NCI-H510A (cell line): ENCODE measurements at places on chromosomes 2 and 18.

DNA sequence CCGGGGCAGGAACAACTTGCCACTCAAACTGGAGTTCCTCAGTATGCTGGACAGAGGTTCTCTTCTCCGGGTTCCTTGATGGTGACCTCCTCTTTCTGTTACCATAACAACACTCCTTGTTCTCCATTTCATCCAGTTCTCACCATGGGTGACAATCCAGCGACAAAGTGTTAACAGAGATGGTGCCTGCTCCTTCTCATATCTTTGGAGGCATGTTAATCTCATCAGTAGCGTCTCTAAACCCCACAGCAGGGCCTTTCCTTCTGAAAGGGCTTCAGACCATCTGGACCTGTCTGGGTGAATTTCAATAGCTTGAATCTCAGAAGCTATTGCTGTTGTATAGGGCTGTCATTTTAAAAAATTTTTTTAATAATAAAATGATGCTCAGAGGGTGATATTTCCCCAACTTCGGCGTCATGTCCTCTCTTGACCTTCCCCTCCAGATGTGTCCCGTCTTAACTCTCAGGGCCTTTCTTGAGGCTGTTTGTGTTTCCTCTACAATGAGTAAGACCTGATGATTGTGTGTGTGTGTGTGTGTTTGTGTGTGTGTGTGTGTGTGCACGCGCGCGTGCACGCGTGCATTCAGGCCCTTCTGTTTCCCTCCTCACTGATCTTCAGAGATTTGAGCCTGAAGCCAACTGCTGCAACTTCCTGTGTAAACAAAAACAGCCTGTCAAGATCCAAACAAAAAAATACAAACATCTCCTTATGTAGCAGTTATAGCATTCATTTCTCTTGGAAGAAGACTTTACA lies 24.3 kb upstream of the CETN1 start:
- DNase-seq: no peak

DNA sequence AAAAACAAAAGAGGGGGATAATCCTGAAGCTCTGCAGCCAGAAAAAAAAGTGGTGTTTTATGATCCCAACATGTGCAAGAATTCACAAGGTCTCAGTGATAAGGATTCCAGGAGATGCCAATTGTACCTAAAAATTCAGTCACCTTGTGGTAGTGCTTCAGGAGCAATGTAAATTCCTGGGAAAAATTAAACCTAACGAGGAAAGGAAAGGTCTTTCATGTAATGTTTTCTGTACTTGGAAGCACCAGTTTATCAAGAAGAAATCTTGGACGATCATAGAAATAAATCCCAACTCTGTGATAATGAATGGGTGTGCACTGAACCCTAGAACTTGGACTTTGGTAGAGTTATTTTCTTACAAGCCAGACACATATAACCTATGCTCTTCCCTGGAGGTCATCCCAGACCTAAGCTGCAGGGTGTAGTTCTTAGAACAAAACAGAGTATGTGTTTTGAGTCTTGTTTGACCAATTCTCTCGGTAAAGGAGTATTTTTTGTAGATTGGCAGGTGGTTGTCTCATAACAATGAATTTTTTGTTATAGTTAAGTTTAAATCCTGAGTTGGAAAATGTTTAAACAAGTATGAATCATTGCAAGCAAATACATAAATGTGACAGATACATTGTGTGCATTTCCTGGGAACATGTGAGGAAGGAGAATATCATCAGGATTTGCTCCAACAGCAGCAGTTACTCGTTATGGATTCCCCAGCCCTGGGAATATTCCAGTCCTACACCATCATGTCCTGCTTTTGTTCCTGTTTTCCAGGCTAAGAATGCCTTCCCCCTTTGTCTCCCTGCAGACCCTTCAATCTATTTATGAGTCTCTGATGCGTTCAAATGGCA lies 224.6 kb downstream of the NAPG start:
- DNase-seq: no peak

DNA sequence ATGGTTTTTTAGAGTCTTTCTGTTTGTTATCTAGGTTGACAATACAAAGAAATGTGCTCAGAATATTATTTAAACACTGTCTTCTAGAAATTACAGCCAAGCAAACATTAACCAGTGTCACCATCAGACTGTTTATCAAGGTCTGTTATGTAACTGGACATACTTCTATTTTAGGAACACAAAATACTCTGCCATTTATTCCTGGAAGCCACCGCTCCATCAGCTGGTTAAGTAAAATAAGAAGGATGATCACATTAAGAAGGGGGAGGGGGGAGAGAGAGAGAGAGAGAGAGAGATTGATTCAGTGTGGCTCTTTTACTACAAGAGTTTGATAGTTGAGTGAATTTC lies 47.9 kb downstream of the MBP start:
- DNase-seq: no peak

GRCh38 chr2:194380011-194380410 lies 1277.0 kb upstream of the SLC39A10 start:
- DNase-seq: no peak

GRCh38 chr2:224843141-224843540 lies 127.0 kb upstream of the CCDC195 start:
- DNase-seq: no peak

GRCh38 chr18:36281936-36282335 lies 15.6 kb upstream of the FHOD3 start:
- no peak for DNase-seq

DNA sequence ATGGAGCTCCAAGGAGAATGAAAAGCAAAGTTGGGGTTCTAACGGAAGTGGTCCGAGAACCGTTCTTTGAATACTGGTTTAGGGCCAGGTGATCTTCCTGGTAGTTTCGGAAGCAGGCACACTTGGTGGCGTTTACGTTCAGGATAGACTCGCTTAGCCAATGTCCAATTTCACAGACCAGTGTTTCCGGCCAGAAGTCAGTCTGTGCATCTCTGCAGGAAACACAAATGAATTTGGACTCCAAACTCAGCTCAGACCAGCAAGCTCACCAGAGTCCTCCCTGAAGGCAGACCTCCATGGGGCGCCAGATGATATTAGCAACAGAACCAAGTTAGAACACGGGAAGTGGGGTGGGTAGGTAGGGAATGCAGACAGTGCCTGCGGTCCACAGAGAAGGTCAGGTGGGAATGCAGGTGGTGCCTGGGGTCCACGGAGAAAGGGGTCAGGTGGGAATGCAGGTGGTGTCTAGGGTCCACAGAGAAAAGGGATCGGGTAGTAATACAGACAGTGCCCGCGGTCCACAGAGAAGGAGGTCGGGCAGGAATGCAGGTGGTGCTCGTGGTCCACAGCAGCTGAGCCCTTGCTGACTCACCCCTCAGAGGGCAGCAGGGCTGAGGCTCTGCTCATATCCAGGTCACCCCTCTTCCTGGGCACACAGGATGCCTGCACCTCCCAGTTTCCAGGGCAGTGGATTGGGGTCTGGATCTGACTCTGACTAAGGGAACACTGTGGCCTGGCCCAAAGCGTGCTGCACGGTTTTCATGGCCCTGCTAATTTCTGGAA lies 169.0 kb downstream of the MYT1L start:
- no peak for DNase-seq

- DNase-seq: no peak
Measured at GRCh38 chr2:68127358-68128242, 30.1 kb upstream of the PNO1 start.

DNA sequence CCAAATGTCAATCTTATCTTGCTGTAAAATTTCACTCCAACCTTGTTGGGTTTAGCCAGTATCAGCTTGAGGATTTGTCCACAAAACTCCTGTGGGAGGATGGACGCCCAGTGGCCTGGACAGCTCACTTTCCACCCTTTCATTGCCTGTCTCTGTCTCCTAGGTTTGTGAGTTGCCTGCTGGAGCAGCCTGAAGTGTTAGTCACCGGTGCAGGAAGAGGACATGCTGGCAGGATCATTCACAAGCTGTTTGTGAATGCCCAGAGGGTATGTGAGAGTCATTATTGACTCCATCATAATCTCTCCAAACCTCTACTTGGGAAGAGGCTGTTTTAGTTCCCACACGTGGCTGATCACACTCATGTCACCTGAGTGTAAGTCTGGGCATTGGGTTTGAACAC lies 112.3 kb downstream of the RAB3GAP1 start:
- DNase-seq: no peak

DNA sequence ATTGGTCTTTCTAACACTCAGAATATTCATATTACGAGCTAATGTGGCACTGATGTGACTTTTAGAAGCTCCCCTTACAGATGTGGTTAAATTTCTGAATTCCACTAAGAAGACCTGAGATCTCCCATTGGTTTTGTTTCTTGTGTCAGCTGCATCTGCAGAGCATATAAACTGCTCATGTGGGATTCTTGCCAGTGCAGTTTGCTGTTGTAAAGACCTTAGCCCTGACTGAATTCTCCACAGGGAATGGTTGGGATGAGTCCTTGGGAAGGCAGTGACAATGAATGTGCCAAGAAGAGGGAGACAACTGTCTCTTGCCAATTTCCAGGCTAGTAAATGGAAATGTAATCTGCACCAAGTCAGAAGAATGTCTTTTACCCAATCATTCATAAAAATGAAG lies 94.1 kb downstream of the PTPRM start:
- no peak for DNase-seq

GRCh38 chr2:109062145-109062858 lies 66.7 kb upstream of the SH3RF3 start:
- no peak for DNase-seq

DNA sequence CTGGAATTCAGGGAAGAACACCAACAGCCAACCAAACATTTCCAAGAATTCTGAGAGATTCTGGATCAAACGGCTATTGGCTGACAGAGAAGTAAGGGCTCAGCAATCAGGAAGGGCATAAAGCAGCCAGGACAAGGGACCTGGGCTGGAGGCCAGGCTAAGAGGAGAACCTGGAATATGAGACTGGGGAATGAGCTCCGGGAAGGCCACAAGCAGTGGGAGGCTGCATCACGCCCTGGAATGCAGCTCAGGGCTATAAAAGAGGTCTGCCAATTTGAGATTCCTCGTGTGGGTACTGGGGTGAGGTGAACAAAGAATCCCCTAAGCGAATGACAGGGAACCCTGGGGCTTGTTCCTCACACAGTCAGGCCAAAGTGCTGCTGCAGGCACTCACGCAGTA lies 60.4 kb downstream of the ANO7 start:
- no peak for DNase-seq

DNA sequence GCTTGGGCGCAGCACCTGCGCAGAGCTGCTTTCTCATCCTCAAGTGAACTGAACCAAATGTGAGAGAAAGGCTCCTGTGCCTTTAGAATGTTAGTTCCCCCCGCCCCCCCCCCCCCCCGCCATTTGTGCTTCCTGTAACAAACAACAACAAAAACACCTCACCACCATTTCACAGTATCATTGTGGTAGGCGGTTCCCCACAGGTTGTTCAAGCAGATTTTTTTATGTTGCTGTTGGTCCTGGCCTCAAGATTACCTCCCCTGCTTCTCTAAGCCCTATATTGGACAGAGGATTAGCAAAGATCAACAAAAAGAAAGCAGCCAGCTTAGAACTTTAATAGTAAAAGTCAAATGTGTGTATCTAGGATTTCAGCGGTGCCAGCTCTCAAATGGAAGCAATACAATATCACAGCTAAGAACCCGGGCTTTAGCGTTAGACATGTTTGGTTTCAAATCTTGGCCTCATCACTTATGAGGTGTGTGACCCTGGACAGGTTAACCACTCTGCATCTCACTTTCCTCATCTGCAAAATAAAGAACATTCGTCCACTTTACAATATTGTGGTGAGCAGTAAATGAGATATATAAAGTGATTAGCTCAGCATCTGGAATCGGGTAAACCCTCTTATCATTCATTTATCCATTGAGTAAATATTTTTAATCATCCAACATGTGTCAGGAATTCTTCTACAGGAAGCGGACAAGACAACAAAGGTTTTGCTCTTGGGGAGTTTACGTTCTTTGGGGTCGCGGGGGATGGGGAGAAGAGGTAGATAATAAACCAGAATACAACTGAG lies 84.6 kb downstream of the KCTD18 start:
- DNase-seq: no peak

- DNase-seq: no peak
Measured at GRCh38 chr2:215898363-215898762, 115.0 kb downstream of the MREG start.

- no peak for DNase-seq
Measured at GRCh38 chr2:121287146-121287798, 2.3 kb upstream of the TFCP2L1 start.

DNA sequence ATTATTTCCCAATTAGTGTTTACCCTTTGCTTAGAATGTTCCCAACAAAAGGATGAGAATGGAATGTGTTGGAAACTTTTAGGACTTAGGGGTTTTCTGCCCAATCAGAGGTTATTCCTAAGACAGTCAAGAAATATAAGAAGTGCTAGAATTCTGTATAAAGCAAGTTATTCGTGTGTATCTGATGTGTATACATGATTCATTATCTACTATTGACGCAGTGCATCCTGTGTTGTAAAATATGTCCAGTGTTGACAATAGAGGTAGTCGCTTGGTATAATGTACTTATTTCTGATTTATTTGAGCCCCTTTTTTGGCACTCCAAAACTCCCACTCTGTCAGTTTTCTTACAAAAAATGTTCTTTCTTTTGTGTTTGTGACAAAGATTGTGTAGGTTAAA lies 881 bp downstream of the PIKFYVE start:
- no peak for DNase-seq

DNA sequence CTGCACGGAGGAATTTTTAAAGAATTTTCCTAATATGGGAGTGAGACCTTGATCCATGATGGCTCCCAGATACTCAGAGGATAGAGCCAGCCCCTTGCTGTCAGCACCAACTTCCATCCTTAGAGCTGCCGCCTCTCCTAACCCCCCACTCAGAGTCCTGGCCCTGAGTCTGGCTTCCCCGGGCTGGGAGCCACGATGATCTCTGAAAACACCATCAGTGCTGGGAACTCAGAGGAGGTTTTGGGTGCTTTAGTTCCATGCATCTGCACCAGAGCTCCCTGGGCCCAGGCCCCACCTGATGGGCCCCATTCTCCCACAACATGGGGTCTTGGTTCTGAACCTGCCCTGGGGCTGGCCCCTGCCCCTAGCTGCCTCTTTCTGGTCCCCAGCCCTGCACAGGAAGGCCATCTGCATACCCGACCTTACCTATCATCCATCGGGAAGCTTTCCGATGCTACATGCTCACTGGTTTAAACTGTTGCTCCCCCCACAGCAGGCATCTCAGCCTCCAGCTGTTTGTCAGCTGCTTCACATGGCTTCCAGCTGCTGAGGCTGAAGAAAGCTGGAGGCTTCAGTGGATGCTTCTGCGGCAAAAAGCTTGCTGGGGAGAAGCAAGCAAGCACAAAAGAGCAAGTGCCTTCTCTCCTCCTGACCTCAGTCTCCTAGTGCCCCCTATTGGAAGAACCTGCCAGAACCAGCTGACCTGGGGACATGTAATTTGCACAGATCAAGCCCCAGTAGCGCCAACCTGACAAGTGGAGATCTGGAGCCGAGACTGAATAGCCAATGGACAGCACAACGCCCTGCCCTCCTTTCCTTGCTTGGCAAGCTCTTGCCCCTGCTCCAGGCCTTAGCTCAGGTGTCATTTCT lies 24.2 kb upstream of the RHOB start:
- no peak for DNase-seq

DNA sequence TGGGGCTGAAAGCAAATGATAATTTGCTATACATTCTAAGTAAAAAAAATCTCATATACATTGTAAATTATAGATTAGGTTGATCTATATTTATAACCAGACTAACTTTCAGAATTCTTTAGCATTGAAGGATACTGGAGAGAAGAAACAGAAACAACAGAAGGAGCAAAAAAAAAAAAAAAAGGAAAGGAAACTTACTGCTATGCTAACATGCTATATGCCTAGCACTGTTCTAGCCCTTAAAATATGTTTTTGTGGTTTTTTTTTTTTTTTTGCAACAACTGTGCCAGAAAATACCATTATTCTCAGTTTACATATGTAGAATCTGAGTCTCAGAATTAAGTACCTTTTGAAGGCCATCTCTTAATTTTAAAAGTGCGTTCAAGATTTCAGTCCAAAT lies 204.9 kb upstream of the MC4R start:
- DNase-seq: no peak
